GM10248 (cell line): ENCODE measurements at places on chromosomes 2 and 18.

DNA sequence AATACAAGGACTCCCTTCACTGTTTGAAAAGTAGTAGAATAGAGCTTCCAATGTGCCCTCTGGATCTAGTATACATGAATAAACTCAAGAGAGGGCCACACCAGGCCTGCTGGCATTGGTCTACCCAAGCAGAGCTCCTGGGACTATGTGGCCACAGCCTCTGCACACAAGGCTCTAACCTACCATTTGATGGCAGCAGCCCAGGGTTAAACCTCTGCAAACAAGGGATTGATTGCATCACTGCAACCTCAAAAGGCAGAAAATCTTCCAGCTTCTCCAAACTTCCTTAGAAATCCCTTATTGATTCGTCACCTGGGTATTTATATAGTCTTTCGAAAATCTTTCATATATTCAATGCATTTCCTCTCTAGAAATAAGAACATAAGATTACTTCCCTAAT lies 147.6 kb upstream of the SETBP1 start:
- DNase-seq: no peak

GRCh38 chr2:189648846-189649509 lies 12.3 kb upstream of the ASNSD1 start:
- DNase-seq: no peak

DNA sequence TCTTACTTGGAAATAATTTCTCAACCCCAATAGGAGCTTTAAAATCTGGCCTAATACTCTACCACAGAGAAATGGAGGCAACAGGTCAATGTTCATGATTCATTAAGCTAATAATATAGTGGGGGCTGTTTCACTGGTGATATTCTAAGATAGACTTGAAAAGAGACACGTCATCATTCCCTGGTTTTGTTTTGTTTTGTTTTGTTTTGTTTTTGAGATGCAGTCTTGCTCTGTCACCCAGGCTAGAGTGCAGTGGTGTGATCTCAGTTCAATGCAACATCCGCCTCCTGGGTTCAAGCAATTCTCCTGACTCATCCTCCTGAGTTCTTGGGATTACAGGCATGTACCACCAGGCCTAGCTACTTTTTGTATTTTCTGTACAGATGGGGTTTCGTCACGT lies 37.5 kb upstream of the SOS1 start:
- no peak for DNase-seq

DNA sequence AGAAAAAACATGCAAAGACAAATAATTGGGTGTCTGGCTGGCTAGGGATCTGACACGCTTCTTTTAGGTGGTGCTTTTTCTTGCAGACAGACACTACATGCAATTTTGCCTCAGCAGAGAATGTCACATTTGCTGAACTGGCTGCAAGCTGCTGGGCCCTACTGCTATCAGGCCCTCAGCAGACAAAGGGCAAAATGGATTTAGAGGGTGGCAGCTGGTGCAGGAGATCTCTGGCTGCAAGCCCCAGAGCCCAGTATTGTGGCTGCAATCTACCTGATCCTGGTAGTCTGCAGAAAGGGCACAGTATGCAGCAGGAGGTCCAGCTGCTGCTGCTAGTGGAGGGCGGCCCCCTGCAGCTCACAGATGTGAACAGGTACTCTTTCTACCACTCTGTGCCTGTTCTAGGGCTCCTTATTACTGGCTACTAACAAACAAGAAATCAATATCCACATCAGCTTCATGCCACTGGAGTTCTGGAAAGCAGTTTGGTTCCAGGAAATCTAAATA lies 796.7 kb upstream of the CELF4 start:
- no peak for DNase-seq

- no peak for DNase-seq
Observed at GRCh38 chr18:70994116-70994515, 705.3 kb downstream of the SOCS6 start.

GRCh38 chr2:40823478-40823877 lies 371.6 kb upstream of the SLC8A1 start:
- no peak for DNase-seq
